ENCODE measurements at places on chromosomes 12 and 14.

- no peak for DNase-seq
Observed at GRCh38 chr12:77166696-77167095, 101.3 kb upstream of the E2F7 start.

- DNase-seq, result no peak
Observed at GRCh38 chr12:13147688-13148484, 44.4 kb upstream of the GSG1 start.

GRCh38 chr12:69698769-69699540 is at the start of gene BEST3:
Gene BEST3 (minus strand): TSS chr12:69699303. CDS start chr12:69697798, 1,505 bp downstream.
- DNase-seq, result no peak

DNA sequence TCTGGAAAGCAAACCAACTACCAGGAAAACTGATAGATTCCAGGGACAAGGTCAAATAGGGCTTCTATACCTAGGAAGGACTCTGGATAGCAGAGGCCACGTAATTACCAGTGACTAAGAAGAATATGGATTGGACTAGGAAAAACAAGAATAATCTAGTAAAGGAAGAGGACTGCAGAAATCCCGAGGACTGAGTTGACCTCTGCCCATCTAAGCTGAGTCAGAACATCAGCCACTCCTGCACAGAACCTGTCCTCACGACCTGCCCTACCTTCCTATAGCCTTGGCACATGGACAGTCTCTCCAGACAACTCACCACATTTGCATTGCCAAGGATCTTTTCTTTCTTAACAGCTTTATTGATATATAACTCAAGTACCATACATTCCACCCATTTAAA is 2.3 kb downstream of the OR6J1 start:
- DNase-seq, result no peak

DNA sequence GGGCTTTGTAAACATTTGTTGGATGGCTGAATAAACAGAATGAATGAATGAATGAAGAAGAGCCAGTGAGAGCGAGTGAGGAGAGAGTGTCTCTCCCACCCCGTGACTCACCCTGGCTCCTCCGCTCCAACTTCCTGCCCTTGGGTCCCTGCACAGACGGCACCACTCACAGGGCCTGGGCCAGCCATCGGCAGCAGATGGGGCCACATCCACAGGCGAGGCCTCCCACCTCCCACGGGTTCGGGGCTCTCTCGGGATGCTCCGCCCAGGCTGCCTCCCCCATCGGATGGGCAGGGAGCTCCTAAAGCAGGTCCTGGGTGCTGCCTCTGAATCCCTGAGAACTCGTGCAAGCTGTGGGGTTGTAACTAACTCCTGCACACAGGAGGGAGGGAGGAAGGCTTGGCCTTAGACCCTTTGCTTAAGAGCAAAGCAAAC is 41.3 kb downstream of the CCNK start:
- DNase-seq, result no peak
